ENCODE measurements at places on chromosomes 6 and 20.

DNA sequence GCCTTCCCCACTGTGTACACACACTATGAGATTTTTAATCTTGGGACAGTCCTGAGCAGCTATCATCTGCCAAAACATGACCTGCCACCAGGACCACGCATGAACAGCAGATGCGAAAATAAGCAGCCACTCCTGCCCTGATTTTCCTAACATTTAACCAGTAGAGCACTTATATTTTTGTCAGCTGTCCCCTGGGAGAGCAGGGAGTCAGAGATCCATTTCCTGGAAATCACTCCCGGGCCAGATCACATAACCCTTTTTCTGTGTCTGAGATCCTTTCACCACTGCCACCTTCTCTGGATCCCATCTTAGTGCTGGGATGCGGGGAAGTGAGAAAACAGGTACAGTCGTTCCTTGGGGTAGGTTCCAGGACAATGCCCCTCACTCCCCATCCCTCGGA lies 5.7 kb downstream of the SDCBP2 start:
- no peak for DNase-seq

DNA sequence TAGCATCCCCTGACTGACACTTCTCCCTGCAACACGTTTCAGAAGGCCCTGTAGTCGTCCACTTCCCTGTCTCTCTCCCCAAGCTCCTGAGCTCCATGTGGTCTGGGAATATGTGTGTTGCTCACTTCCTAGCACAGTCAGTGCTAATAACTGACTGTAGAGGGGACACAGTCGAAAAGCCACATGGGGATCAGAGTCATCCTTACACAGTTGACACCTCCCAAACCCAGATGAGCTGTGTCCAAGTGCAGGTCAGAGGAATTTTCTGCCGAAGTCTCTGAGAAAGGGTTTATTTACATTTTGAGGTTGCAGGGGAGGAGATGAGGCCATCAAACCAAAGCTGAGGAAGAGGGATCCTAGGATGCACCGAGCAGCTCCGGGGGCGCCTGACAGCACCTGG lies 3.5 kb upstream of the ADAM33 start:
- DNase-seq: no peak

DNA sequence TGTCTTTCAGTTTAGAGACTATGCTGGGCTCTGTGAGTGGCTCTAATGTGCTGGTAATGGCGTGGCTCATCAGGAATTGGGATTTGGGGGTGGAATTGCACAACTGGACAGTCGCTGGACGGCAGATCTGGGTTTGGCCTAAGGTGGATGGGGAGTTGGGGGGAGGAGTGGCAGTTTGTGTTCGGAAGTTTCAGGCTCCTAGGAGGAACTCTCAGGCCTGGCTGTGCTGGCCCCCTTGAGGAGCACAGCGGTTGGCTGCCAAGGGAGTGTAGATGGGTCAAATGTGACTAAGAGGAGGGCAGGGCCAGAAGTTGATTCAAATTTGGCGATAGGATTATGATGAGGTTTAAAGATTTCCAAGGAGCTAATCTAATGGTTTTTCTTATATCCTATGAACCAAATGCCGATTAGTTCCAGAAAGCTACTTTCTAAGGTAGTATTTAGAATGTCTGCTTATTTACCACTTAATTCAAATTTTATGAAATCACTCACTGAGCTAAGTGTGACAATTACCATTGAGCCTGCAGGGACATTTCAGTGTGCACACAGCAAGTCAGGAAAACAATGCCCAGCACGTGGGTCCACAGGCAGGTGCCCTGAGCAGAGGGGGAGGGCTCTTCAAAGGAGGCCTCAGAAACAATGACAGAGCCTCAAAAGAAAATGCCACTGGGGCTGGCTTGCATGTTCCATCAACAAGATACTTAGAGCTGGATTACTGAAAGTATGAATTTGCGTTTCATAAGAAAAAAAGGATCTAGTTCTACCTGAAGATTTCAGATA lies 111.0 kb downstream of the GJA10 start:
- DNase-seq: no peak

DNA sequence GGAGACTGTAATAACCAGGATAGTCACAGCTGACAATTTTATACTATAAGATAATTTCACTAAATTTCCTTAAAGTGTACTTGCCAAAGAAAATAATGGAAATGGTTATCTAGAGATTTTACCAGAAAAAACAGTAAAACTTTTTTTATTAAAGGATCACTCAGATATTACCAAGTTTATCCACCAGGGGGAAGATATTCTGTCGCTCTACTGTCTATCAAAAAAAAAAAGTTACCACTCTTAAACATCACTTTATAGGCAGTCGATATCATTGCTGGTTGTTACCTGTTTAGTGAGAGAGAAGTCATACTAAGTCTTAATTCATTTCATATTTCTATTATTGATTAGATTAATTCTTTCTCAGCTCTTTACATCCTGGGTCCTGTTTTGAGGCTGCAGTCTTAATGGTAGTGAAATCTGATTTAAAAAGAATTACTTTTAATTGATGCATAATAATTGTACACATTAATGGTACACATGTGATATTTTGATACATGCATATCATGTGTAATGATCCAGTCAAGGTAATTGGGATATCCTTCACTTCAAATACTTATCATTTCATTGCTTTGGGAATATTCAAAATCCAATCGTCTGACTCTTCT lies 18.9 kb downstream of the L3MBTL3 start:
- DNase-seq: peak; percentile 10

DNA sequence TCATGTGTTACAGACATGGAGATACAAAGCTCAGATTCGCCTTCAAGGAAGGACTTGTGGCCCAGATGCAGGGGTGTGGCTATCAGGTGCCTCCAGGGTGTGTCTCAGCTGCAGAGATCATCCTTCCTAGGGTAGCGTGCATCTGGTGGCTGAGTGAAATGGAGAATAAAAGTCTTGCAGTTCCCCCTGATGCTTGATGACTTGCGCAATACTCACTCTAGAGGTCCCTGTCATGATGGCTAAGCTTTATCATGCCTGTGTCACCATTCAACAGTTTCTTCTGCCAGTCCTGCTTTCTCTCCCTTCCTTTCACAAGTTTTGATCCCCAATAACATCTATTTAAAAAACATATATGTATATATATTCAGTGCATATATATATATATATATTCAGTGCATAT lies 228.1 kb downstream of the PAX1 start:
- DNase-seq: no peak

DNA sequence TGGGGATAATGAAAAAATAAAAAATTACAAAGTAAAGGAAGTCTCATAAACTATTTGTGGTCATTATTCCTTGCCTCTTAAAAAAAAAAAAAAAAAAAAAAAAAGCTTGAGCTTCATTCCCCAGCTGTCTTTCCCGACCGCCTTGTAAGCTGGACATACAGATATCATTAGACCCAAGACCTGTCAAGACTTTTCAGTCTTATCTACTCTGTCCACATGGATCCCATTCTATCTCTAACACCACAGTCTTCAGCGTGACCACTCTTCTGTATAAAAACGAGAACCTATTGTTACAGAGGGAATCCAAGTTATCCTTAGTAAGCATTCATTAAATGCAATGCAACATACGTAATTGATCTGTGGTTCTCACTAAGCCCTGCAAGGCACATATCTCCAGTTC lies 423.5 kb downstream of the MEI4 start:
- no peak for DNase-seq

DNA sequence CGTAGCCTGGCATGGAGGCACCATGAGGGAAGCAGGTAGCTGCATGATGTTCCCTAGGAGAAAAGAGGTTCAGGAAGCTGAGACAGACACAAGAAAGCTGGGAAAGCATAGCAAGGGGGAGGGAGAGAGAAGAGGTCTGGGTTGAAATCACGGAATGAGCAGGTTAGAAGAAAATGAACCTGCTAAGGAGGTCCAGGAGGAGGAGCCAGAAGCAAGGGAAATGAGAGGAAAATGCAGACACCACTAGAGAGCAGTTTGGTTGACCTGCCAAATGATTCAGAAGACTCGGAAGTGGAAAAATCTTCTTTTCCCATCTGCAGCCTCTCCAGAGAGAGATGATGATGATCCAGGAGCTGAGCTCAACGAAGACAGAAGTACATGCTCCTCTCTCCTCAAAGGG lies 70.9 kb downstream of the VIP start:
- no peak for DNase-seq

- DNase-seq: no peak
Observed at GRCh38 chr6:75802366-75802765, 53.3 kb downstream of the MYO6 start.

DNA sequence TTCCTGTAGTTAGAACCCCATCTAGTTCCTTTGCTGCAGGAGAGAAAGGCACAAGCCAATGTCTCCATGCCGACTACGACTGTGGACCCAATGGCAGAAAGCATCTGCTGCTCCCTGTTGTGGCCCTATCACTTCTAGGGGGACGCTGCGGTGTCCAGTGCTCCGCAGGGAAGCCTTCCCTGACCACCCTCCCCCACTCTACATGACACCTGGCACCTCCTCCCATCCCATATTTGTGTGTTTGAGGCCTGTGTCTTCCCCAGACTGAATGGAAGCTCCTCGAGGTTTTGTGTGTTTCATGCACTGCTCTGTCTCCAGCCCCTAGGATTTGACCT lies 159.5 kb downstream of the DTNBP1 start:
- no peak for DNase-seq

GRCh38 chr6:166145751-166146150 lies 21.9 kb downstream of the TBXT start:
- DNase-seq: no peak

DNA sequence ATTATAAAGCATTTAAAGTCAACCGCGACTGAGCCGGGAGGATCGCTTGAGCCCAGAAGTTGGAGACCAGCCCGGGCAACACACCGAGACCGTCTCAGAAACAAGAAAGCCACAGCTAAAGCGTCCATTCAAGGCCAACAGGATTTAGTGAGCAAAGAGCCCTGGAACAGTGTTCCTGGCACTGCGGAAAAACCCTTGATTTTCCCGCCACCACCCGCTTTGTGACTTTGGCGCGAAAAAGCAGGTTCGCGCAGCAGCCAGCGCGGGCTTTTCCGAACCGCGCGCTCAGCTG lies 669 bp downstream of the PCNA start:
- DNase-seq: no peak

DNA sequence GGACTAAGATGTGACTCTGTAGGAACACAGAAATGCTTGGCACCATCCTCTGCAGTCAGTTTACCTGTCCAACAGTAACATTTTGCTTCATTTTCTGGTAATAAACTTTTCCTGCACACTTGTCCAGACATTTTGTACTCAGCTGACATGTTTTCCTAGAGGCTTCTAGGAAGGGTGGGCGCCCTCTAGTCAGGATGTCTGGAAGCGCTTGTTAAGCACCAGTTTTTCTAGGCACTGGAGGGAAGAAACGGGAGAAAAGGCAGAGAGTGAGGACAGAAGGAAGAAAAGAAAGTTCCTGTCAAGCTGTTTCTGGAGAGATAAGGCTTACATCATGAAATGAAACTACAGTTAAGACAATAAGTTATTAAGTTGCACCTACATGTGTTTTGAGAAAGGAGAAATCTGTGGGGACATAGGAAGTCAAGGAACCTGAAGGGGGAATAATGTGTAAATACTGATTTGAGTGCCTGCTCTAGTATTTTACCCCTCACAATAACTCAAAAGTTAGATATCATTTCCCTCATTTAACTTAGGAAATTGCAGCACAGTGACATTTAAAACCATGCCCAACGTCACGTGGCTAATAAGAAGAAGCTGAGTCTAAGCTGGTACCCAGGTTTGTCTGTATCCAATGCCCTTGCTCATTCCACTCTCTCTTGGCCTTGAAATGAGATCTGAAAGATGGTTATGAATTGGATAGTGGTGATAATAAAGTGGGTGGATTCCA lies 42.7 kb upstream of the TNFRSF21 start:
- no peak for DNase-seq

- DNase-seq: peak; percentile 18
Observed at GRCh38 chr20:9903048-9903655, 64.3 kb upstream of the PAK5 start.

DNA sequence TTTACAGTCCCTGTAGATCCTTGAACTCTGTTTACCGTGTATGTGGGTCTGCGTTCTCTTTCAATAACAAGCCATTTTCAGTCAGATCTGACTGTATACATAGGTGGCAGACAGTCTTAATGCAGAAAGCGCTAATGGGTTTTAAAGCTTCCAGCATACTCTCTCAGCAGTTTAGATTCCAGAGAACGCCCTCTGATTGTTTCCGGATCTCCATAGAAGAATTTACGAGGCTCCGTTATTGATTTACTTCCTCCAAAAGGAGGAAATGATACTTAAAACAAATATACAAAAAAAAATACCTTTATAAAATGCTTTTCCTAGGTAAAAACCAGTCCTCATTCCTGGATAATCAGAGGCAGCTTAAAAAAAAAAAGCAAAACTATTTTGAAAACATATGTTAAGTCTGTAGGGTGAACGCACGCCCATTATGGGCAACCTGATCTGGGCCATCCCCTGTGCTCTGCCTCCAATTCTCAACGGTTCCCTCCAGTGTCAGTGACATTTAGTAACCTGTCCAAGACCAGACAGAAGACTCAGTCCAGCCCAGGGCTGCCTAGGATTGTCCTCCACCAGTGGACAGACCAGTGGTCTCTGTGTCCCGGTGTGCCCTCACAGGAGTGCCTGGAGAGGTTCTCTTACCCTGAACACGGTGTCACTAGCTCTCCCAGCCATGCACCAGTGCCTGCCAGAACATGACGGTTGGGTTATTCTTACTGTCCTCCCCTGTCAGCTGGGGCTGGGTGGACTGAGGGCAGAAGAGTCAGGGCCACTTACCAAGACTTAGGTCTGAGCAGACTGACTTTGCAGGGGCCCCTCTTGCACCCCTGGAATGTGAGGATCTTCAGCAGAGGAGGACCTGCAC lies 217.3 kb downstream of the ARID1B start:
- DNase-seq: no peak

DNA sequence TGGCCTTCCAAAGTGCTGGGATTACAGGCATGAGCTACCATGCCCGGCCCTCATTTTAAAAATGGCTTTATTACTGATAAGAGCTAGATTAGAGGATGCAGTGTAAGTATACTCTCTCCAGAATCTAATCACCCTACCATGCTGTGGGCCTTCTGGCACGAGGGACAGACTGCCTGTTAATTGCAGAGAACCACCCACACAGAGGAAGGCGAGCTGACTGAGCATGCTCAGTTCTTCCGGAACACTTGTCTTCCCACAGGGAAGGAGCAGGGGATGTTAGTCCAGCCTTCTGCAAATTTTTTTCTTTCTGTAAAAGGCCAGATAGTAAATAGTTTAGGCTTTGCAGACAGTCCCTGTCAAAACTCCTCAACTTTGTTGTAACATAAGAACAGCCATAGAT lies 48.9 kb downstream of the ALDH5A1 start:
- no peak for DNase-seq

GRCh38 chr20:276620-277495 lies 13.7 kb downstream of the C20orf96 start:
- no peak for DNase-seq

DNA sequence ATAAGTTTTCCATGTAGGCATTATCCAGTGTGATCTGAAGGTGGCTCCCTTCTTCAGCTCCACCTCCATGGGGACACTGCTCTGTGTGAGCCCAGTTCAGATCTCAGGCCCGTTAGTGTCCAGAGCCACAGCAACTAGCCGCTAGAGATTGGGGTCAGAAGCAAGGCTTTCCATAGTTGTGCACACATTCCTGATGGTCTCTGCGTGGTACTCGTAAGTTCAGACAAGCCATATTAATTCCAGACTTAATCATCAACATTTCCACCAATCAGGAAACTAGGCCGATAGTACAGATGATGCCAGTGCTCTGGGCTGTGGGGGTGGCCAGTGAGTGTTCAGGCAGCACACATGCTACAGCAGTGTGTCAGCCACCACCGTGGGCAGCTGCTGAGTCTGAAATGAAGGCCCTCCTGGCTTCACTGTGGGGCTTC lies 17.5 kb upstream of the SYNCRIP start:
- DNase-seq: peak; percentile 40

- no peak for DNase-seq
Observed at GRCh38 chr20:58143531-58143930, 84.9 kb downstream of the ANKRD60 start.

Data from A549 (cell line).